Sigmoid colon (tissue), 7 donors: ENCODE measurements at places on chromosomes 6 and 20. TPM values are rescaled to one million over a fixed set of nuclear protein-coding genes. Genes with fewer than 3 reads are reported as not detected.

DNA sequence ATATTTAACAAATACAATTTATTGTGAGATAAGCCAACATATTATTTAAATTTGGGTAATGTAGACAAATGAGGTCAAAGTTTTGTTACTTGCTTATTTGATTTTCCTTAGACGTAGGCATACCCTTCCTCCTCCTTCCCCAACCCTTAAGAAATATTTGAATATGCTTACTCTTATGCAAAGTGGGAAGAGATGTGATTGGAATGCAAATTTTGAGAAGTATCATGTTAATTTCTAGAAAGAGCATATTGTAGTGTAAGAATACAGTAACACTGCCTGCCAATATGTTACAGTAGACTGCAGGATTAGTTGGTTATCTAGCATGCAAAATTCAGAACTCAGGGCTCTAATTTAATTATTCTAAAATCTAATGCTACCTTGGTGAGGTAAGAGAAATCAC is 32.9 kb downstream of the CRISP1 start:
- no peak overlapping the region for H3K27ac ChIP-seq
- H3K4me1 ChIP-seq, result no peaks in the 10 kb centered on the region
- no peaks in the 10 kb centered on the region for H3K36me3 ChIP-seq
- no peak overlapping the region for H3K4me3 ChIP-seq

DNA sequence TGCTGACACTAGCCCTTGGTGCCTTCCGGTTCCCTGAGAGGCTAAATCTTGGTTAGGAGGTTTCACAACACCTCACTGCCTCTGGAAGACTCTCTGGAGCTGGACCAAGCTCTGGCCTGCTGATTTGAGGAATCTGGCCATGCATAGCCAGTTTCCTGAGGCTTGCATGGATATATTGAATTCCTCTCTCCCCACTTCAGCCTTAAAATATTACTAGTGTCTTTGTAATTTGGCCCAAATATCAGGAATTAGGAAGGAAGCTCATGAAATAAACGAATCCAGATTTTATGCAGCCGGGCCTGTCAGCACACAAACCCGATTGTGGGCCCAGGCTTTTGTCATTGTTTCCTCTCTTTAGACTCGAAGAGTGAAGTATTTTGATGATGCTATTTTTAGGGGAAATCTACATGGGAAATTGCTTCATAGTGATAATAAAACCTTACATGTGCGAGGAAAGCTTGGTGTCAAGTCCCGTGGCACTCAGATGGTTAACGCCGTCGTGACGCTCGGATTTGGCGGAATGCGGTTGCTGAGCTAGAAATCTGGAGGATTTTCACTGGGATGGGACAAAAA is 144.4 kb downstream of the PHACTR3 start:
- H3K4me1 ChIP-seq, result no peaks in the 10 kb centered on the region
- H3K4me3 ChIP-seq, result no peak overlapping the region
- H3K27me3 ChIP-seq, result no peaks in the 10 kb centered on the region
- H3K36me3 ChIP-seq, result no peaks in the 10 kb centered on the region
- peak; percentile 84 for DNase-seq

- no peaks in the 10 kb centered on the region for H3K36me3 ChIP-seq
- H3K4me3 ChIP-seq, result no peak overlapping the region
- no peak overlapping the region for H3K27ac ChIP-seq
- H3K4me1 ChIP-seq, result peaks cover 9% of the 10 kb centered on the region
Measured at GRCh38 chr6:139378882-139379341, 4.5 kb upstream of the CITED2 start.

DNA sequence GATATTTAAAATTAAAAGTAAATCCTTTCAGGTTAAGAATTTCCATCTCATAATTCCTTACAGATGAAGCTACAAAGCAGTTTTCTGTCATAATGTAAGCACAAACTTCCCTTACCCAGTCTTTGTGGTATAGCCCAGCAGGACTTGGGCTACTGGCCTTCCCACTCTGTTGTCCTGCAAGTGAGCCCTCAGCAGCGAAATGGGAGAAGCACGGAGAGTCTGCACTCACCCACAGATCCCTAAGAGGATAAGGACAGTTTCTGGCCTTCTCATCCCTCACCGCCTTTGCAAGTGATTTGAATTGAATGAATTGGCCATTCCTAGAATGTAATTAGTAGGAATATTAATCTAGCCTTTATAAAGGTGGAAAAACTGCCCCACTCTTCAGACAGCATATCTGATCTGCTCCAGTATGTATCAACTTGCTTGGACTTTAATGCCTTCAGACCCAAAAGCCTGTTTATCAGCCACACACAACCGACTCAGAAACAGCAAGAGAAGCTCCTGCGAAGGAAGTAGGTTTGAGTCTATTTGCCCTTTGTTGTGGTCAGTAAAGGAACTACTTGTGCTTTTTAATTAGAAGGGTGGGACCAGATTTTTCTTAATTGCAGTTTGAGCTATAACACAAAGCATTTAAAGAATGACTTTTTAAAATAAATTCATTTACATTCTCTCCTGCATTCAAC is 29.9 kb upstream of the PRDM1 start:
- H3K36me3 ChIP-seq, result no peaks in the 10 kb centered on the region
- no peak overlapping the region for H3K4me3 ChIP-seq
- no peak for DNase-seq
- H3K4me1 ChIP-seq, result no peaks in the 10 kb centered on the region
- H3K27ac ChIP-seq, result no peak overlapping the region
- no peaks in the 10 kb centered on the region for H3K27me3 ChIP-seq

DNA sequence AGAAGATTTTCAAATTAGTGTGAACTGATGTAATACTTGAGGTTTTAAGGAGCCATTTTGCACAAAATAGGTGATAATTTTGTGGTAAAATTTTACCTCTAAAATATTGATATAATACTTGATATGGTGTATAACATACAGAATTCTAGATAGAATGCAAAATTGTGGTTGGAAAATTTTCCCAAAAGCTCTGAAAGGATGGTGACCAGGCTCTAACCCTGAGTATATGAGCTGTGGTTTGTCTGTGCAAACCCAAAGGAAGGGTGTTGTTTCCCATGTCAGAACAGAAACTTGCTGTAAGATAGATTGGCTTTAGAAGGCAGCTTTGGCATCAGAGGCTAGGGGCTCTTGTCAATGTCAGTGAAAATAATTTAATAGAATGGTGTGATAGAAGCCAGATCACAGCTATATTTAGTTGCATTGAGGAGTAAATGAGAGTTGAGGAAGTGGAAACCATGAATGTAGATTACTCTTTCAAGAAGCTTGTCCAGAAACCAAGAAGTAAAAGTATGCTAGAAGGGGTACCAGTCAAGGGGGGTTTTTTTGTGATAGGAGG is 257.7 kb downstream of the FARS2 start:
- no peak for DNase-seq
- H3K36me3 ChIP-seq, result no peaks in the 10 kb centered on the region
- no peaks in the 10 kb centered on the region for H3K4me1 ChIP-seq

DNA sequence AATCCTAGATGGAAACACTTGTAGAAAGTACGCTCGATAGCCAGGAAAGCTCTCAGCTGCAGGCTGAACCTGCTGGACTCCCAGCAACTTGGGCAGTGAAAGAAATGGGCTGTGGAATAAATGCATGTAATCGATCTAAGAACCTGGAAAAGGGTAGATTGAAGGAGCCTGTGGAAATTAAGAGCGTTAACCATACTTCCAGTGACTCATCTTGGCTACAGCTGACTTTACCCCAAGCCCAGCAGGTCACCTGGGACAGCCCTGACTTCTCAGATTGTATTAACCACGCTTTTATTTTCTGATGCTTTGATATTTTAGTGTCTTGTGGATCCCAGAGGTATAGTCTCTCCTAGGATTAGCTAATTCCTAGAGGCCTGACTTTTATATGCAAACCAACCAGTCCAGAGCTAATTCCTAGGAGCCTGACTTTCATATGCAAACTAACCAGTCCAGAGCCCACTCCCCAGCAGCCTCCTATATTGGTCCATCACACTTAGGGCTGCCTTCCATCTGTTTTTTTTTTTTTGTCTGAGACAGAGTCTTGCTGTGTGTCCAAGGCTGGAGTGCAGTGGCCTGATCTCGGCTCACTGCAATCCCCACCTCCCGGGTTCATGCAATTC is 86.3 kb downstream of the GMPR start:
- DNase-seq, result no peak
- no peak overlapping the region for H3K27ac ChIP-seq
- peaks cover 23% of the 10 kb centered on the region for H3K36me3 ChIP-seq
- no peak overlapping the region for H3K4me3 ChIP-seq
- H3K4me1 ChIP-seq, result peaks cover 39% of the 10 kb centered on the region

DNA sequence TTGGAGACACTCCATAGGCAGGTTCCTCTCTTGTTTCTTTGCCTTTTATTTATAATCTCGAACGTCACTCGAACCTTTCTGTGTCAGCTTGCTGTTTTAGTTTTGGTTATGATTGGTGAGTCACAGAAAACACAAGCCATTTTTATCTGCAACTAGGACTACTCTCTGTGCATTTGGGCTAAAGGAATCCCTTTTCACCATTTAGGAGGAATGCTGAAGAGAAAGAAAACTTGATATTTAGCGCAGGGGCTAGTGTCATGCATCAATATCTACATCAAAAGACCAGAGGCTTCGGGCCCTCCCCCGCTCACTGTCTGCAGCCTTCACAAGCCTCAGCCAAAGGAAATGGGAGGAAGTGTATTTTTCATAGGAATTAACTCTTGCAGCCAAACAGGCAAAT is 507.8 kb upstream of the CITED2 start:
- H3K36me3 ChIP-seq, result no peaks in the 10 kb centered on the region
- no peak overlapping the region for H3K4me3 ChIP-seq
- peak overlapping the region; percentile 10 for H3K27ac ChIP-seq
- no peak for DNase-seq
- peaks cover 18% of the 10 kb centered on the region for H3K4me1 ChIP-seq

- H3K27ac ChIP-seq, result peak overlapping the region; percentile 59
- H3K36me3 ChIP-seq, result no peaks in the 10 kb centered on the region
- peaks cover 14% of the 10 kb centered on the region for H3K4me1 ChIP-seq
- DNase-seq, result no peak
- H3K27me3 ChIP-seq, result no peaks in the 10 kb centered on the region
Measured at GRCh38 chr6:22892452-22892851, 323.1 kb downstream of the HDGFL1 start.

DNA sequence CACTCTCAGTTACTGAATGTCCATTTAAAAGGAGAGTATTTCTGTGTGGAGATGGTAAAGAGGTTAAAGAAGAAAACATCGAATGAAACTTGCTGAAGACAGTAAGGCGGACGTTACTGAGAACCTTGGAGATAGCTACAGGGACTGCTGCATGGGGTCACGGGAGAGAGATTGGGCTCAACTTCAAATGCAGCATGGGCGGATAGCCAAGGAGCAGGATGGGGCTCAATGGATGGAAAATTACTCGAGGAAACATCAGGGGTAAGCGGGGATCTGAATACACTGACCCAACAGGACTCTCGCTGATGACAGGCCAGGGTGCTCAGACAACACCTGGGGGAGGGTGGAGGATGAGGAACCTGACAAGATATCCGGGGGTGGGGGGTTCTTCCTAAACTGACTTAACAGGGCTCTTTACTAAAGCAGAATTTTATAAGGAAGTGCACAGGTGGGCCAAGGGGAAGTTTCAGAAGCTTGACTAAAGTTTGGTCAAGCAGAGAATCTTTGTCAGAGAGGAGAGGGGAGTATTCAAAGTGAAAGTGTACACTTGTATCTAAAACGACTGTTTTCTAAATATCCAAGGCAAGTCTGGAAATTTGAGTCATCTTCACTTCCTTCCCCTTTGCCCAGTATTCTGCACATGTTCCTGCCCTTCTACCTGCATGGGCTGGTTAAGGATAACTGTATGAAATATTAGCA is 22.8 kb downstream of the ECT2L start:
- H3K27me3 ChIP-seq, result no peaks in the 10 kb centered on the region
- H3K27ac ChIP-seq, result no peak overlapping the region
- no peak overlapping the region for H3K4me3 ChIP-seq
- no peak for DNase-seq

GRCh38 chr6:64081453-64081852 is 445.9 kb downstream of the PHF3 start:
- H3K4me1 ChIP-seq, result no peaks in the 10 kb centered on the region
- H3K4me3 ChIP-seq, result no peak overlapping the region
- H3K36me3 ChIP-seq, result no peaks in the 10 kb centered on the region

- peak; percentile 36 for DNase-seq
- no peaks in the 10 kb centered on the region for H3K27me3 ChIP-seq
- H3K36me3 ChIP-seq, result no peaks in the 10 kb centered on the region
- no peak overlapping the region for H3K27ac ChIP-seq
- H3K4me3 ChIP-seq, result no peak overlapping the region
Measured at GRCh38 chr6:97674802-97675201, 391.8 kb upstream of the MMS22L start.

GRCh38 chr6:147873816-147874215 is 365.3 kb downstream of the SAMD5 start:
- H3K27ac ChIP-seq, result no peak overlapping the region
- no peaks in the 10 kb centered on the region for H3K27me3 ChIP-seq
- H3K4me3 ChIP-seq, result no peak overlapping the region
- H3K36me3 ChIP-seq, result no peaks in the 10 kb centered on the region

EMILIN3 gene
- polyA plus RNA-seq, result not detected

PNPLA1 gene
- 0.46 TPM for polyA plus RNA-seq

HLA-DRB1 gene
- 414 TPM for polyA plus RNA-seq

BPIFB1 gene
- not detected for polyA plus RNA-seq

HTR1E gene
- 0.03 TPM for polyA plus RNA-seq

MEI4 gene
- not detected for polyA plus RNA-seq
